Endothelial cell of umbilical vein (primary cell): ENCODE measurements at places on chromosomes 16 and 17.

GRCh38 chr17:70934835-70935234 lies 765.5 kb downstream of the KCNJ2 start:
- DNase-seq, result no peak

- no peak for DNase-seq
These were observed 16.0 kb downstream of the VAC14 start for GRCh38 chr16:70784692-70785555.

- no peak for DNase-seq
These were observed 4.0 kb downstream of the NUPR1 start for GRCh38 chr16:28534542-28535373.

GRCh38 chr17:1612400-1612799 lies 16.2 kb downstream of the SLC43A2 start:
- peak; percentile 72 for DNase-seq

GRCh38 chr17:412211-413015 lies 59.8 kb upstream of the RPH3AL start:
- DNase-seq, result peak; percentile 52

DNA sequence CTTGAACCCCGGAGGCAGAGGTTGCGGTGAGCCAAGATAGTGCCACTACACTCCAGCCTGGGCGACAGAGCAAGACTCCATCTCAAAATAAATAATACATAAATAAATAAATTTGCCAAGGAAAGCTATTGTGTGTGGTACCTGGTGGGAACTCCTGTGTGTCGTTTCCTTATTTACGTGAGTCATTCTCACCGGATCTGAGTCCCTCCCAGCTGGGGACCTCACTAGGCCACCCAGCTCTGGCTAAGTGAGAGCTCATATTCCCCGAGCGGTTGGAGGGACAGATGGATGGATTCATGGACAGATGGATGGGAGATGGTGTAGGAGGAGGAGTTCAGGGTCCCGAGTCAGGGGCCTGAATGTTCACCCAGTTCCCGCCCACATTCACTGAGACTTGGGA lies 22.9 kb upstream of the C1QL1 start:
- DNase-seq, result no peak

GRCh38 chr16:66256919-66257318 lies 109.6 kb upstream of the CDH5 start:
- DNase-seq, result no peak

- DNase-seq, result no peak
These were observed 16.2 kb upstream of the SEZ6 start for GRCh38 chr17:29022074-29022473.

- no peak for DNase-seq
These were observed 4.8 kb downstream of the MEAK7 start for GRCh38 chr16:84499638-84500037.

- no peak for DNase-seq
These were observed 10.8 kb upstream of the CBLN1 start for GRCh38 chr16:49292413-49292812.

DNA sequence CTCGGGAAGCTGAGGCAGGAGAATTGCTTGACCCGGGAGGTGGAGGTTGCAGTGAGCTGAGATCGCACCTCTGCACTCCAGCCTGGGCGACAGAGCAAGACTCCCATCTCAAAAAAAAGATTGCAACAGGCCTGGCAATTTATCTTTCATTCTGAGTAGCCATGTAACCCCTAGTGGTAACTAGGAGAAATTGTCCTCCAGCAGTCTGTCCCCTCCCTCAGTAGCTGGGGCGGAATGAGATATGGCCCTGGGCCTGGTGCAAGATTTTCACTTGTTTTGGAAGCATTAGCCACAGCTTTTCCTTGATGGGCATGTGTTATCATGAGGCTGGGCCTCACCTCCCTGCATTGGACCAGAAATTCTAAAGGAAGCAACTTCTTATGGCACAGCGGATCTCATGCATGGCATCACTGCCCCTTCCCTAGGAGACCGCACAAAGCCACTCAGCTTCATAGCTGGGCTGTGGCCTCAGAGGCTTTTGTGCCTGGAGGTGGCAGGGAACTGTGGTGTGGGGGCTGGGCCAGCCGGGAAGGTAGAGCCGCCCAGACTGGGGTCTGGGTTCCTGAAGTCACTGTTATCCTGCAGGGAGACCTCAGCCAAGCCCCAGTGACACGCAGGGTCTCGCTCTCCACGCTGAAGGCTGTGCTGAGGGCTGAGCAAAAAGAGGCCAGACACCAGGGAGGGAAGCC lies 13.4 kb downstream of the NATD1 start:
- DNase-seq, result no peak

- DNase-seq, result no peak
These were observed 42.5 kb downstream of the PSME3IP1 start for GRCh38 chr16:57143149-57143921.

DNA sequence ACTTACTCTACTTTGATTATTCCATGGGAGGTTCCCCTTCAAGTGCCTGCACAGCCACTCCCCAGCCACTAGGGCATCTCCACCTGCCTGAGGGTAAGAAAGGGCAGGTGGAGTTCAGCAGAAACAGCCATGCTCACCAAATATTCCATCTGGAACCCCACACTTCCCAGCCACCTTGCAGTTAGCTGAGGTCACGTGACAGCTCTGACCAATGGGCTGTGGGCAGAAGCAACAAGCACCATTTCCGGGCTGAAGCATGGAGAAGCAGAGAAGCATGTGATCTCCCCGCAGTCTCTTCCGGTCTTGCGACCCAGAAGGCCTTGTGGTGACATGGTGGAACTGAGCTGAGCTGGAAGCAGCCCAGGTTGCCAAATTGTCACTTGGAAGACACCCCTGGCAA lies 108.6 kb downstream of the CCT6B start:
- DNase-seq, result no peak

DNA sequence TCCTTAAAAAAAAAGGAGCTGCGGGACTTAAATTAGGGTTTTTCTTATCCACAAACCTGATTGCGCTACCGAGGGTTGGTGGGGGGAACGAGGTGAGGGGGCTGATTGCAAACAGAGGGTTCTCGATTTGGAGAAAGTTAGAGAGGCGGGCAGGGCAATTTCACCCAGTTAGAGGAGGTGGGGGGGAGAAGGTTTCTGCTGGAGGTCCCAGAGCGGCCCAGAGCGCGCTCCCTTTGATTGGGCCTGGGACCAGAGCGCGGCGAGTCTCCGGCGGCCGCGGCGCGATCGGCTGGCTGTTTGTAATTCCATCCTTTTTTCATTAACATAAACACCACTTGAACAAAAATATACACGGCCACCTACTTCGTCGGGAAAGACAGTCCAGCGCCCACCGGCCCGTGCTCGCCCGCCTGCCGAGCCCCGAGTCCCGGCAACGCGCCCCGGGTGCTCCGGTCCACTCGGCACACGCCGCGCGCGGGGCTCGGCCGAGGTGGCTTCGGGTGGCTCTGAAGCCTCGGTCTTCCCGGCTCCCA lies 13.3 kb upstream of the FOXF1 start:
- no peak for DNase-seq

DNA sequence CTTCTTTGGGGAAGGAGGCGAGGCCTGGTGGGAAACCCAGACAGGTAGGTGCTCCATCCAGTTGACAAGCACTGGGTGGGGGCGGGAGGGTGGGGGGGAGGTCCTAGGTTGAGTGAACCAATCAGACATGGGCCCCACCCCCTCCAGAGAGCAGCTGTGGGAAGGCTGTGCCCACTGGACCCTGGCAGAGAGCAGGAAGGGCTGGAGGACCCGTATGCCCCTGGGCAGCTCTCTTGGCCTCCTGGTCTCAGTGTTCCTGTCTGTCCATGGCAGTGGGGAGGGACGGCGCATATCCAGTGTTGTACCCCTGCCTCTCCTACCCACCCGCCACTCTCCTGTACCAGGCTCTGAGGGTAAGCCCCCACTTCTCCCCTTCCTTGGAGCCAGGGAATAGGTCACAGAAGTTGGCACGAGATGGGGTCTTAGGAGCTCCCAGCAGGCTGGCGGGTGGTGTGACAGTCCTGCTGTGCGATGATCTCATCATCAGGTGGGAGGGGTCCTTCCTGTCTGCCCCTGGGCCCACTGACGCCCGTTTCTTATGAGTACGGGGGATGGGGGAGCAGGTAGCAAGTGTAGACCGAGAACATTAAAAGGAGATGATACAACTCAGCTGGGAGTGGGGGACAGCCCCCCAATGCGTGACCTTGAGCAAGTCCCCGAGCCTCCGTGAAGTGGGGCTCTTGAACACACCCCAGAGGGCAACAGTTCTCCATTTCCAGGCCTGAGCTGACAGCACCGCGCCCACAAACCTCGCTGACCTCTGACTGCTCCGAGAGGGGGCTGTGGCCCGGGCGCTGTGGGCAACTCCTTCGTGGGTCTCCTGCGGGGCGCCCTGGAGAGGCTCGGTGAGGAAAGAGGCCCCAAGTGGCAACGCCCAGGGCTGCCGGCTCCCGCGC lies 1.2 kb upstream of the ZFPM1 start:
- DNase-seq, result peak; percentile 12

- DNase-seq, result no peak
These were observed 5.6 kb downstream of the IL4R start for GRCh38 chr16:27319257-27319965.

- DNase-seq, result no peak
These were observed 8.8 kb upstream of the ZNF263 start for GRCh38 chr16:3274490-3274889.

- no peak for DNase-seq
These were observed 180.8 kb downstream of the SALL1 start for GRCh38 chr16:50970281-50970680.

GRCh38 chr17:4510618-4510941 lies 11.9 kb downstream of the SPNS2 start:
- DNase-seq, result no peak
